Stimulated activated CD8-positive, alpha-beta memory T cell treated with anti-CD3 and anti-CD28 coated beads, Interleukin-2, amount 100 ng/mL, for 1 hour (primary cell): ENCODE measurements at places on chromosomes 7 and 10.

DNA sequence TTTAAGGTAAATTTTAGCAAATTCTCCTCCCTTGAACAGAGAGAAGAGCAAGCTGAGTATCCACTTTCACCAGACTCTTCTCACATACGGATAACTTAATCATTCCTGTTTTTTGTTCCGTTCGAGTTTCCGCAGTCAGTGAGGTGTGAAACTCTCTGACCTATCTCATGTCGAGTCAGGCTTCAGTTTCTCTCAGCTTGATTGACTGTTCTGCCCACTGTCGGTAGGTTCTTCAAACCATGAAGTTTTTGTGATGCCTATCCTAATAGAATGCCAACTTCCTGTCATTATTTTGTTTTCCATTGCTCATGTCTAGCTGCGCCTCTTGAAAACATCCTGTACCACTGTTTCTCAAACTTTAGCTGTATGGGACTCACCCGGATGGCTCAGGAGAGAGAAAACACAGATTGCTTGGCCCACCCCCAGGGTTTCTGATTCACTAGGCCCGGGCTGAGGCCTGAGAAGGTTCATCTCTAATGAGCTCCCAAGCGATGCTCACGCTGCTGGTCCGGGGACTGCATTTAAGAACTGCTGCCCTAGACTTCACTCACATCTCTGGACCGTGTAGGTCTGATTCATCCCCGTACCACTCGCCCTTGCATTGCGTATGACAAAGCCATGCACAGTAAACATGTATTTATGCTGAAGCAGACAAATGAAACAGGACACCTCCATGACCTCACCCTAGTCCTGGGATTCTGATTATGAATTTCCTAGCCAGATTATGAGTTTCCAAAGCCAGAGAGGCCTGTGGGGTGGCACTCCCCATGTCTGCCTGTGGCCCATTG is 208.4 kb upstream of the AGK start:
- no peak for DNase-seq

- peak; percentile 47 for DNase-seq
These were observed 71.7 kb downstream of the ICA1 start for GRCh38 chr7:8190119-8190895.

DNA sequence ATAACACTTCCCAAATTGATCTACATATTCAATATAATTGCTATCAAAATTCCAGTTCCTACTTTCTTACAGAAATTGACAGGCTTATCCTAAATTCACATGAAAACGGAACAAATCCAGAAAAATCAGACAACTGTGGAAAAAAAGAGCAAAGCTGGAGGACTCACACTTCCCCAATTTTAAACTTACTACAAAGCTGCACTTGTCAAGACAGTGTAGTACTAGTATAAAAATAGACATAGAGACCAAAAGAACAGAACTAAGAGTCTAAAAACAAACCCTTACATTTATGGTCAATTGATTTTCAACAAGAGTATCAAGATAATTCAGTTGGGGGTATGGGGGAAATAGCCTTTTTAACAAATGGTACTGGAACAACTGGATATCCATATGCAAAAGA is 27.5 kb downstream of the LMBR1 start:
- DNase-seq, result no peak

GRCh38 chr7:37433166-37433565 is 15.5 kb downstream of the ELMO1 start:
- no peak for DNase-seq

DNA sequence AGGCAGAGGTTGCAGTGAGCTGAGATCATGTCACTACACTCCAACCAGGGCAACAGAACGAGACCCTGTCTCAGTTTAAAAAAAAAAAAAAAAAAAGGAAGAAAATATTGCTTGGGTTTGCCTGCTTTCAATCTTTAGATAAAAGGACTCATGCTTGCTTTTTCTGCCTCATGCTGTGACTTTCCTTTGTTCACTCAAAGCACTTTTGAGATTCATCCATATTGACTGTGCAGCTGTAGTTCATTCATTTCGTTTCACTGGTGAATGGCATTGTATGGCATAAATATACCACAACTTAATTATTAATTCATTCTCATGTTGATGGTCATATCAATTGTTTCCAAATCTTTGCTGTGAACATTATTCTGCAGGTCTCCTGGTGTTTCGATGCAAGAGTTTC is 97.6 kb upstream of the NFE2L3 start:
- no peak for DNase-seq

GRCh38 chr10:73218431-73219191 is 28.4 kb downstream of the DNAJC9 start:
- DNase-seq, result no peak

GRCh38 chr10:19449860-19450259 is 366.4 kb upstream of the PLXDC2 start:
- DNase-seq, result no peak

DNA sequence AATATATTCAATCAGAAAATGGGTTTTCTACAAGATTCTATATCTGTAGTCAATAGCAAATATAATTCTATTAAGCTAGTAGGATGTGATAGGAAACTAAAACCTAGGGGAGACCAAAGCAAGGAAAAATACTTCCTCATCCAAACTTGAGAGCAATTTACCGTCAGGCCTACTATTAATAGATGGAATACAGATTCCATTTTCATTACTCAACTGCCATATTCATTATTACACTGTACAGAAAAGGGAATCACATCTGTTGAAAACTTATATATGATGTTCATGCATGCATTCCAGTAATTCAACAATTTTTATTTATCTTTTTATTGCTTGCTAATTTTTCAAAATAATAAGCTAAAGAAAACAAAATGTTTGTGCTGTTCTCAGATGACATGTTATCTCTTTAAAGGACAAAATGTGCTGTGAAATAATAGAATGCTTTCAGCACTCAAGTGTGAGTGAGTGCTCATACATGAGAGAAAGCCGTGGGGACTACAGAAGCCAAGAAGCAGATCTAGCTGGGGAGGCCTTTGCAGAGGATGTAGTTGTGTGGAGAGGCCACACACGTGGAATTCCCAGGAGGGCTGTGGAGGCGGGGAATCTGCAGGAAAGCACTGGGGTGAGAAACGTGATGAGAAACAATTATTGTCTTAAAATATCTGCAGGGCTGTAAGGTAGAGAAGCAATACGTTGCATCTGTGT is 110.0 kb downstream of the EGFR start:
- no peak for DNase-seq

GRCh38 chr10:28808693-28809092 is 131.4 kb downstream of the BAMBI start:
- DNase-seq, result no peak

DNA sequence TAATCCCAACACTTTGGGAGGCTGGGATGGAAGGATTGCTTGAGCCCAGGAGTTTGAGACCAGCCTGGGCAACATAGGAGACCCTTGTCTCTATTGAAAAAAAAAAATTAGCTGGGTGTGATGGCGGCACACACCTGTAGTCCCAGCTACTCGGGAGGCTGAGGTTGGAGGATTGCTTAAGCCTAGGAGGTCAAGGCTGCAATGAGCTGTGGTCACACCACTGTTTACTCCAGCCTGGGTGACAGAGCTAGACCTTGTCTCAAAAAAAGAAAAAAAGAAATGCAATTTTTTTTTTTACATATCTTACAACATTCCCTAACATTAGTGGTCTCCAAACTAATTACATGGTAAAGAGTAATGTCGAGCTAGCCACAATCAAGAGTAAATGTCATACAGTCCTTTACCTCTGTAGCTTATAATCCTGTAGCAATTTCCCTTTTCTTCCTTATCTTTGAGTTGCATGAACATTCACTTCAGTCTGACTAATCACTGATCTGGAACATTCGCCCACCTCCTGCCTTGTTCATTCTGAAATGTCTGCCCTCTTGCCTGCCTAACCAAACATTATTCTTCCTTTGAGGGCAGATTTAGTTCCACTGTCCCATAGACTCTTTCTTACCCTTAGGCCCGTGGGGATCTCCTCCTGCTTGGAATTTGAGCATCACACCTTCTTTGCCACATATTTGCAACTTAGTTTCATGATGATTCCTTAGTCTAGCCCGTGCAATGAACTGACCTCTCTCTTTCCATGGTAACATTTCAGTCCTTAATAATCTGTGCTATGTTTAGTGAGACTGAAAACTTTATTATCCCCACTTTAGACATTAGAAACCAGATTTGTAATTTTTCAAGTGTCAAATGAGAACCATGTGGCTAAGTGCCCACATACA is 4.8 kb upstream of the VCL start:
- no peak for DNase-seq

DNA sequence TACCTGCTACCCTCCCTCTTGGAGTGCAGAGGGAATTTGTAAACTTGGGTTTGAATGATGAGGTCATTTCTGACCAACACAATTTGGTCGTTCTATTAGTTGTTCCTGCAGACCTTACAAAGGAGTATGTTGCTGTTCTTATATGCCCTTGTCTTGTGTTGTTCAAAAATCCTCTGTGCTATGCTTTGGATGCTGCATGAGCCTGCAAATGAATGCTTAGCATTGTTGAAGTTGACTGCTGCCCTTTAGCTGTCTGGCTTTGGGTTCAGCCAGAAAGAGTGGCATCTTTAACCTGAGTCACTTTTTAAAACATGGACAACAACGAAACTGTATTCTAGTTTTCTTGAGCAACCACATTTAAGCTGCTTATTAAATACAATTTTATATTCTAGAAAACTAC is 80.3 kb downstream of the SND1 start:
- DNase-seq, result no peak

- DNase-seq, result no peak
These were observed 20.8 kb upstream of the MKI67 start for GRCh38 chr10:128147064-128147463.

GRCh38 chr7:128053023-128053422 is 21.8 kb upstream of the LRRC4 start:
- no peak for DNase-seq
